Right lobe of liver (tissue), 6 donors: ENCODE measurements at places on chromosomes 2 and 18. TPM values are rescaled to one million over a fixed set of nuclear protein-coding genes. Genes with fewer than 3 reads are reported as not detected.

PLCL1 gene
- total RNA-seq = 0.12 TPM

DNA sequence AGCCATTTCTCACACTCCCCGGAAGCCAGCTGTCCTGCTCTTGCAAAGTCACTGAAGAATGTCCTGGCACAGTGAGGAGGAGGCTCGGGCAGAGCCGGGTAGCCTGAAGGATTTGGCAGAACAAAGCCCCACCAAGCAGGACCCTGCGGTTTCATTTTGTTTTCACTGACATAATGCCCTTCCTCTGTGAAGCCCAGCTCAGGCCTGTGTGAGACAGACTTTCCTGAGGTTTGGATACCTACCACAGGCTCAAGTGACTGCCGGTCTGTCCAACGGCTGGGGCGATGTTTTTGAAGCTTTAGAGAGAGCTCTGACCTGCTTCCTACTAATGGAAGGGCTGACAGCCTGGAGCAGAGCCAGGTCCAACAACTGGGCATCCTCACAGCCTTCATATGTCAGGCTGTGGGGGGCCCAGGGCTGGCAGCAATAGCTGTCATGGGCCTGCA, 99.8 kb upstream of the FZD7 start:
- no peaks in the 10 kb centered on the region for H3K36me3 ChIP-seq
- no peaks in the 10 kb centered on the region for H3K4me1 ChIP-seq
- no peak for DNase-seq
- no peaks in the 10 kb centered on the region for H3K27me3 ChIP-seq

GRCh38 chr2:146579147-146579930, 1265.5 kb upstream of the ACVR2A start:
- no peaks in the 10 kb centered on the region for H3K27me3 ChIP-seq
- H3K4me3 ChIP-seq = no peak overlapping the region
- H3K4me1 ChIP-seq = no peaks in the 10 kb centered on the region
- DNase-seq = no peak

GRCh38 chr18:75063615-75064512, 145.1 kb downstream of the PTGR3 start:
- H3K4me3 ChIP-seq = no peak overlapping the region
- H3K27ac ChIP-seq = no peak overlapping the region
- no peaks in the 10 kb centered on the region for H3K27me3 ChIP-seq

GRCh38 chr2:31221544-31221943, 4.2 kb upstream of the CAPN14 start:
- no peak overlapping the region for H3K4me3 ChIP-seq
- H3K4me1 ChIP-seq = no peaks in the 10 kb centered on the region
- H3K27ac ChIP-seq = no peak overlapping the region
- no peaks in the 10 kb centered on the region for H3K27me3 ChIP-seq
- DNase-seq = no peak

DNA sequence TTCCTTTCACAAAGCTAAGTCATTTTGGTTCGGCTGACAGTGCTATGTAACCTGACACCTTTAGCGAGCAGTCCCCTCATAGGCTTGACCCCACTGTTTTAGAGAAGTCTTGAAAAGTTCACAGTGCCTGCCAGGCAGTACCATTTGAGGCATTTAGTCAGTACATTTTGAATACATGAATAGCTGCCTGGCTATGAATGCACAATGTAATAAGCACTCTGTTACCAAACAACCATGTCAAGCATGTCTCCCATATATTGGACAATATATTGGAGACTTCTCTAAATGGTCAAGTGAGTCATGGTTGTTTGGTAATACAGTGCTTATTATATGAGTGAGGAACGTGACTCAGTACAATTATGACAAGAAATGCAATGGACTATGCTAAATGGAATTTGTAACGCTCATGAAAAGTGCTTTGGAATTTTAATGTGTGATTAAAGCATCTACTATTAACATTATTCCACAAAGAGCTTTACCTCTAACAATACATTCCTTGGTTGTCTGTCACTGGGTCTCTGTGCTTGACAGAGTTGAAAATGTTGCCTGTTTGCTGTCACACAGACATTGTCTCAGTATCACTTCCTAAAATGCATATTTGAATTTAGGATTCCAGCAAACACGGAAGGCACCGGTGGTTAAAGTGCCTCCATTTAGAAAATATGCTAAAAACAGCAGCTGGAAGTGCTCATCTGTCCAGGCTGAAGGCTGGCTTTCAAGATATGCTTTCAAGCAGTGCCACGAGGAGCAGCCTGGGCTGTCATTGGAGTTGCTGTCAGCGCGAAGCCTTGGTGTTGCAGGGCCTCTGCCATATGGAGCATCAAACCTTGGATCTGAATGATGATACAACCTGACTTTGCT, 458.6 kb downstream of the FBXO15 start:
- DNase-seq = no peak
- H3K27ac ChIP-seq = no peak overlapping the region
- H3K27me3 ChIP-seq = no peaks in the 10 kb centered on the region

DNA sequence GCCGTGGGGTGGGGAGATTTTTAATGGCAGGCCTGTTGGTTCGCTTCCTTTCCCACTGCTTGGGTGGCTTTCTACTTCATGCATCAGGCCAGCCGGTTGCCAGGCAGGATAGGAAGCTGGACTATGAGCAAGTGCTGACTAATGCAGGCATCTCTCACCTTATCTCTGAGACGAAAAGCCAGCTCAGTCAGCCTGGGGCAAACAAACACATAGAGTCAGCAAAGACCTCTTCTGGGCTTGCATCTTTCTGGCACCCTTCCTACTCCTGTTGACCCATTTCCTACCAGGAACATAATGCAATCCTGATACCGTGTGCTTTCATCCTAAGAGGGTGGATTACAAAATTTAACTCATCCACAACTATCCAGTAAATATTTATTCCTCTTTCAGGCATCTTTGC, 416.6 kb upstream of the MEX3C start:
- H3K4me1 ChIP-seq = no peaks in the 10 kb centered on the region
- no peaks in the 10 kb centered on the region for H3K27me3 ChIP-seq
- no peak for DNase-seq
- H3K4me3 ChIP-seq = no peak overlapping the region
- H3K27ac ChIP-seq = no peak overlapping the region

CAPN13 gene
- total RNA-seq = 0.09 TPM

DNA sequence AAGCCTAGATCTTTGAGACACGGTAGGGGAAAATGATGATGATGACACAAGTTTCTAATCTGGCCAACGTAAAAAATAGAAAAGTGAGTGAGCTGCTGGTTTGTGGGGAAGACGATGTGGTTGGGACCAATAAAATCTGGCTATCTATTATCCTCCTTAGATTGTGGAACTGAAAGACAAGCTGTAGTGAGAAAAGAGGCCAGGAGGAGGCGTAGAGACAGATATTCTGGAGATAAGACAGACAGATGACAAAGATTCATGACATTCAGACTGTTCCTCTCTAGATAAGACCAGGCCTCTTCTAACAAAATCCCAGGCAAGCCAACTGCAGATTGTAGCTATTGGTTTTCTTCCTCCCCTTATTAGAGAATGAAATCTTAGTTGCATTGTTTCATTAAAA, 376.3 kb upstream of the UBE2E3 start:
- H3K4me3 ChIP-seq = no peak overlapping the region
- no peak for DNase-seq
- no peaks in the 10 kb centered on the region for H3K36me3 ChIP-seq
- no peaks in the 10 kb centered on the region for H3K27me3 ChIP-seq
- no peak overlapping the region for H3K27ac ChIP-seq
- H3K4me1 ChIP-seq = no peaks in the 10 kb centered on the region

DNA sequence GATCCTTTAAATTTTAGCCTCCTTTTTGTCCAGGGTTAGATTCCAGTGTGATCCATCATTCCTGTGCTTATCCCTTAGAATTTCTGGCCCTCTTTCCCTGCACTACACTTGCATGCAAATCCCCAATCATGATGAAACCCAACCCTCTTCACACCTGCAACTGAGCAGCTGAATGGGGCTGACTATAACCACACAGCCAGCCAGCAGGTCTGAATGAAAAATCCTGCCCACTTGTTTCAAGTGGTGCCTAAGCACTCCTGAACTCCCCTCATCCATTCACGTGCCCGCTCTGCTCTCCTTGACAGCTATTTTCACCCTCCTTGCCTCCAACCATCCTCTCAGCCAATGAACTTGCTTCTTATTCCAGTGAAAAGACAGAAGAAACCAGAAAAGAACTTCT, 80.5 kb upstream of the AFF3 start:
- H3K36me3 ChIP-seq = no peaks in the 10 kb centered on the region
- no peak overlapping the region for H3K4me3 ChIP-seq
- H3K27me3 ChIP-seq = no peaks in the 10 kb centered on the region
- H3K4me1 ChIP-seq = no peaks in the 10 kb centered on the region
- H3K27ac ChIP-seq = no peak overlapping the region
- DNase-seq = no peak

DNA sequence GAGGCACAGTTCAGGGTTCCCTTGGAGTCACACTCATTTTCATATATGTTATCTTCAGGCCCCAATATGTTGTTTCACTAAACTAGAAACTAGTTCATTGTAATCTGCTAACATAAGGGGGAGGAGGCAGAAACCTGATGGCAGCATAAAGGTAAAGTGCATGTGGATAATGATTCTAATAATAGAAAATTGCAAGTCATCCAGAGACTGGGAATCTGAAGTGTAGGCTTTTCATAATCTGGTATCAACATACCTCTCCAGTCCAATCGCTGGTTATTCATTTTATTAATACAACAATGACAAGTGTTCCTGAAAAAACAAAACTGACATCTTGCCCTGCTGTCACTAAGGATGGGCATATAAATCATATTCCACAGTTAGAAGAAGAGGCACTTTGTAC, 326.3 kb upstream of the ZNF804A start:
- H3K36me3 ChIP-seq = no peaks in the 10 kb centered on the region
- H3K4me3 ChIP-seq = no peak overlapping the region
- no peak for DNase-seq
- H3K27ac ChIP-seq = no peak overlapping the region
- H3K27me3 ChIP-seq = no peaks in the 10 kb centered on the region
